ENCODE measurements at places on chromosomes 4 and X.

DNA sequence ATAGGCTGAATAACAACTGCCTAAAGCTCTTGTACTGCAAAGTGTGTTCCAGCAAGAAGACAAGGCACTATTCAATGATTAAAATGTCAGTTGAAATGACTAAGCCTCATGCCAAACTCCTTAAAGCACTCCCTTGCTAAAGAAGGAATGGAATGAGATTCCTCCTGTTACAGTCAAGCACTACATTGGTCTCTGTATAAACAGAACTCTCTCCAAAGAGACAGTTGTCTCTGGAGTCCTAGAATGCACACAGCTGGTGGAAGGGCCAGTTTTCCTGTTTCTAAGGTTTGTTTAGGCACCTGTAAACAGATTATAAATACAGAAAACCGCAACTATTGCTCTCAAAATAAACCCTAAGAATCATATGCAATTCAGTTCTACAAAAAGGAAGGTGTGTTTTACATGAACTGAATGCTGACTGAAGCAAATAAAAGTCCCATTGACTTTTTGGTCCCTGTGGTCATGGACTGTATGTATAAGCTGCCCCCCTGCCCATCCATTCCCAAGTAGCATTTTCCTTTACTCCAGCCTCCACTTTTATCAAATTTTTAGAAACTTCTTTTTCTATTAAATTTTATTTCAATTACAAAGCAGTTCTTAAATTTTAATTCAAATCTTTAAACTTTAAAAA lies 47.0 kb downstream of the FAT1 start:
- no peak for DNase-seq

- no peak for DNase-seq
Observed at GRCh38 chrX:55702671-55703070, 14.9 kb upstream of the RRAGB start.

- DNase-seq, result no peak
Observed at GRCh38 chr4:61517144-61517543, 317.0 kb downstream of the ADGRL3 start.

DNA sequence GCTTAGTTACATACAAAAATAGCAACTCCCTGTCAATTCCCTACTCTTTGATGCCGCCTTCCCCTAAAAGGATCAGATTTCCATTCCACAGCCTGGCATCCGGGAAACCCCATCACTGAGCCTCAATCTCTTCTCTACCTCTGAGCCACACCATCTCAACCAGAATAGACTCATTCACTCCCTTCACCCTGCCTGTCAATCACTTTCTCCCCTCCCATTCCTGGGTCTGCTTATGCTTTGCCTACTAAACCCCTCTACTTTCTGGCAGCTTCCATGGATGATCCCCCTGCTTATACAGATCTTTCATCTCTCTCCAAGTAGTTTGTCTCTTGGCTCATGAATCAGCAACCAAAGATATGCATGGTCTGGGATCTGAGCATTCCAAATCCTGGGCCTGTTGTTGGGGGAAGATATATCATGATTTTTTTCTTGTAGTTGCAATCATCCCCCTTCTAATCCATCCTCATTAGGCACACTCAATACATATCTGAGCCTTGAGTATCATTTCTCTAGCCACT lies 2.6 kb downstream of the AMER1 start:
- DNase-seq, result no peak

GRCh38 chr4:106095408-106095807 lies 200.1 kb downstream of the NPNT start:
- DNase-seq, result no peak

DNA sequence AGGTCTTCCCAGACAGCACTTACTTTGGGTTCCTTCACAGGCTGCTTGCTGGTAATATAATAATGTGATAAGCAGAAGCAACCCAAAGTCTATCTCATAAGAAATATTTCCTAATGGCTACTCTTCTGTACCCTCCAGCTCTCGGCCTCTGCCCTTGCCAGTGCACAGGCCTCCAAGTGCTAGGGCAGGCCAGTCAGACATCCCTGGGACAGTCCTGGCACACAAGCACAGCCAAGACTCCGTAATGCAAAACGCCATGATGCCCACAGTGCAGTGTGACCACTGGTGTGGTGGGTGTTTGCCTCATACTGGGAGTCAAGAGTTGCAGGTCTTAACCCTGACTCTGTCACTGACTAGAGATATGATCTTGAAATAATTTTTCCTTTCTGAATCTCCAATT lies 35.1 kb downstream of the RNF150 start:
- no peak for DNase-seq

- DNase-seq, result no peak
Observed at GRCh38 chr4:48141048-48141447, 7.0 kb upstream of the TXK start.

DNA sequence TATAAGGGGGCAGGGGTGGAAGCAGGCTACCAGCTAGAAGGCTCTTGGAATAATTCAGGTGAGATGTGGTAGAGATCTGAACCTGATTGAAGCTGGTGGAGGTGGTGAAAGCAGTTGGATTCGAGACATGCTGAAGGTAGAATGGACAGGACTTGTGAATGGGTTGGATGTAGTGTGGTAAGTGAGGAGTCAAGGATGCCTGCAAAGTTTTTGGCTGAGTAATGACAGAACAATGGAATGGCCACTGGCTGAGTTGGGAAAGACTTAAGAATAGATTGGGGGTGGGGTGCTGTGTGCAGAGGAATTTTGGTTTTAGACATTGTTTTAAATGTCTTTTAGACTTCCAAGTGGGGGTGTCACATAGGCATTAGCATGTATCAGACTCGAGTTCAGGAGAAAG lies 33.5 kb downstream of the HPF1 start:
- DNase-seq, result no peak

- DNase-seq, result no peak
Observed at GRCh38 chr4:125725957-125726525, 411.3 kb downstream of the FAT4 start.

GRCh38 chr4:177308125-177308524 lies 1.5 kb upstream of the NEIL3 start:
- no peak for DNase-seq

DNA sequence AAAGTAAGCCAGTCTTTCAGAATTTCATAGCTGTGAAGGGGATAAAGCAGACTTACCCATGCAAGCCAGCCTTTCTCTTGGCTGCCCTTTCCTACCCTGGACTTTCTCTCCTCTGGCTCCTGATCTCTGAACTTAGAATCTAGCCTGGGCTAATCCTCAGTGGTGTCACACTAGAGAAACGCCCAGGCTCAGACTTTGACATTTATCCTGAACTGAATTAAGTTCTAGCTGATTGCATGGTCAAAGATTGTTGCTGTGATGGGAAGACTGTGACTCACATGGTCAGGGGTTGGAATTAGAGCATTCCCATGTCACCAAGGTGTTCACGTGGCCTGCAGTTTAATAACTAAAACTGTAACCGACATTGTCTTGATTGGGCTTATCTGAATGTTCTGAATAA lies 469.5 kb upstream of the FAT1 start:
- no peak for DNase-seq

- no peak for DNase-seq
Observed at GRCh38 chr4:6905516-6906445, 3.8 kb upstream of the TBC1D14 start.

DNA sequence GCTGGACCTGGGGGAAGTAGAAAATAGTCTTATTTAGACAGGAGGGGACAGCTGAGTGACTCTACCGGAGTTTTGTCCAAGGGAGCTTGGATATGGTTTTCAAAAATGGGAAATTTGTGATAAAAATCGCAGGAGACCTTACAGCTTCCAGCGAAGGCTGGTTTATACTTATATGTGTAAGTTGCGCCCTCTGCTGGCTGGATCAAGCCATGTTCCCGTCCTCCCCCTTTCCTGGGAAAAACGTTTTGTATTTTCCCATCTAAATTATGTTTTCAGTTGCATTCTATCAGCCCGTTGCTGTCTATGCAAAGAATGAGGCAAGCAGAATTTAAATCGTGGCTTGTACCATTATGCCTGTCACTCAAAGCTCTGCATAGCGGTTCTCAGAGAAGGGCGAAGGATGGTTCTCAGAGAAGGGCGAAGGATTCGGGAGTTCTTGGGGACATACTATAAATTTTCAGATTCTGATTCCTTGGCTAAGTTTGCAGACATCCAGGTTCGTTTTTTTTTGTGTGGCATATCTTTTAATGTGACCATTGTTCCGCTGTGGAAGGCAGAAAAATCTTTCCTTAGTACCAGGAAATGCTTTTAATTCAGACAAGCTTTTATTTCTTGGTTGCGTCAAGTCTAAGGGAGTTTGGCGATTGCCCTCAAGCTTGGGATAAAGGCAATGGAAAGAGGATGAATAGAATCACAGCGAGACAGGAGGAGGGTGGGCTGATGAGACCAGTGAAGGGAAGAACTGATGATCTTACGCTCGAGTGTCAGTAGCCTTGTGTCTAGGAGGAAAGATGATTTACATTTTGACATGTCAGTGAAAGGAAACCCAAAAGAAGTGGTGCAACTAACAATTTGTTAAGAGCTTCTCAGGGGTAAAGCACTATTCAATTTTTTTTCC lies 128.5 kb upstream of the ARX start:
- DNase-seq, result peak; percentile 52

DNA sequence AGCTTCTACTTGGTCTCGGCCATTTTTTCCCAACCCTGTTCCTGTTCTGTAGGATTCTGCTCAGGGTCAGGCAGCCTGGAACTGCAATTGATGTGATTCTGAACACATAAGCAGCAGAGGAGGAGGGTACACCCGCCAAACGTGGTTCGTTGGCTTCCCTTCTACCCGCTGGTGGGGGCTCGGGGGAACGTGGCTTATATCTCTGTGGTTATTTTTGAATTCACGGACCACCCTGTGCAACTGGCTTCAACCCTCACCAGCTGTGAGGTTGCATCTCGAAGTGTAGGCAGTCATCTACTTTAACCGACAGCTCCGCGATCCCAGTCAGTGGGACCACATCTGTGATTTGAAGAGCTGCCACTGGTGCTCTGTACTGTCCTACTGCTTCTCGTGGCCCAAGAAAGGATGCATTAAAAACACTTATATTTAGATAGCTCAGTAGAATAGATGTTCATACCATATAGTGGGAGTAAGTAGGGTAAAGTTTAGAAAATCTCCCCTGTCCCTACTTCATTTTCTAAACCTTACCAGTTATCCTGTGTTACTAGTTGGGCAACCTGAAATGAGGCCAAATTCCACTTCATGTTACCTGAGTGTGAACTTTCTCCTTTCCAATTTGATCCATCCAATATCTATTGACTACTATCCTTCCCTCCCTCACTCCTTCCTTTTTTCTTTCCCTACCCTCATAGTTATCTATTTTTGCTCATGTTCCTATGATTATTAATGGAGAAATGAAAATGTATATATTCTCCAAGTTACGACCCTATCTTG lies 80.4 kb upstream of the BCOR start:
- no peak for DNase-seq

DNA sequence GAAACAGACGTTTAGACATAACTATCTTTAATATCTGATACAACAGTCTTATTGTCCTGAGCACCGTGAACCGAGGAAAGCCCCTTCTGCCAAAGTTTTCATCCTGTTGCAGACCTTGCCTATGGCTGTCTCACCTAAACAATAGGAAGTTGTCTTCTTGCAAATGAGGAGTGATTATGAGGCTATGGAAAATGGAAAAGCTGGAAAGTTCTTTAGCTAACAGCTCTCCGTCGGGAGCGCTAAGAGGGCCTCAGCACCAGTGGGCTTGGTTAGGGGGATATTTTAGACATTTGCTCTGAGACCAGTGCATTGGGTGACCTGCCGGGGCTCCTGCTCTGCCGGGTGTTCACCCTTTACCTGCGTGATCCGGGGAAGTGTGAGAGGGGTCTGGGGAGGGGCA lies 28.4 kb downstream of the TMEM131L start:
- DNase-seq, result no peak

DNA sequence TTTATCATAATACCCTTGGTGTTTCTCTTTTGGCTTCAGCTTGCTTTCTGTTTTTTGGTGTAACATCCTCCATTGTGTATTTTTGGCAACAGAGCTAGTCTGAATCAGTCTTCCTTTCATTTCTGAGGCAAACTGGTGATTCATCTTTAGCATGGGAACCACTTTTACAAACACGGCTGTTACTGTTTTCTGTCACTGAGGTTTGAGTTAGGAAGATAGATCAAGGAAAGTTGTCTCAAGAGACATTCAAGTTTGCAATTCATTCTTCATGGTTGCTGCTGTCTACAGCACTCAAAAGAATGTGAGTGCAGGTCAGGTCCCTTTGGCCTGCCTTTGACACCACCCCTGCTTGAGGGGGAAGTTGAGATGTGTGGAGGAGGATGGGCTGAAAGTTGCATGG lies 36.3 kb downstream of the IL21 start:
- DNase-seq, result no peak

DNA sequence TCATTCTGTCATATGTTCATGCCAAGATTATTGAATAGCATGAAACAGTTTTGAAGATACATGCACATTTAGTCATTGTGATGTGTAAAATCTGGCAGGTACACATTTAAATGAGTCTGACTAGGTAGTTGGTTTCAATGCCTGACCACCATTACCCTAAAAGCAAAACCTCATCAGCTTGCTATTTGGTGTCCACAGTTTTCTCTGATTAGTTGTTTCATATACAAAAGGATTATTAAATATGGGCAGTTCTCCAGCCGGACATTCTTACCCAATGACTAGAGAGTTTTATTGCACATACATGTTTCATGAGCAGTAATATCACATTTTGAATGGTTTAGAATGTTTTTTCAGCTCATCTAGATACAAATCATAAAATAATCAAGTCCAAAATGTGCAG lies 23.7 kb downstream of the DCHS2 start:
- DNase-seq, result no peak

DNA sequence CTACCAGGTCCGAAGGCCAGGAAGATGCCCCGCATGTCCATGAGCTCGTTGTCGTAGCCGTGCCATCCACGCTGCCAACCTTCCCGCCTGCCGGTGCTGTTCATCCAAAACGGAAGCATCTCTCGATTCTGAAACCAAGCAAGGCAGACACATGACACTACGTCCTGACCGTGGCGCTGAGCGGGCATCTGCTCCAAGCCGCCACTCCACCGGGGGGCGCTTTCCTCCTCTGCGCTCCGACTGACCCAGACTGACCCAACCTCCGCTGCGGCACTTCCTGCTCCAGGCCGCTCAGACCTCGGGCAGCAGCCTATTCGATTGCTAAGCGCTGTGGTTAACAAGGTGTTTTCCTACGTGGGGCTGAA lies 120.5 kb downstream of the ENPP6 start:
- DNase-seq, result no peak

- no peak for DNase-seq
Observed at GRCh38 chr4:144579411-144580030, 66.4 kb upstream of the HHIP start.

DNA sequence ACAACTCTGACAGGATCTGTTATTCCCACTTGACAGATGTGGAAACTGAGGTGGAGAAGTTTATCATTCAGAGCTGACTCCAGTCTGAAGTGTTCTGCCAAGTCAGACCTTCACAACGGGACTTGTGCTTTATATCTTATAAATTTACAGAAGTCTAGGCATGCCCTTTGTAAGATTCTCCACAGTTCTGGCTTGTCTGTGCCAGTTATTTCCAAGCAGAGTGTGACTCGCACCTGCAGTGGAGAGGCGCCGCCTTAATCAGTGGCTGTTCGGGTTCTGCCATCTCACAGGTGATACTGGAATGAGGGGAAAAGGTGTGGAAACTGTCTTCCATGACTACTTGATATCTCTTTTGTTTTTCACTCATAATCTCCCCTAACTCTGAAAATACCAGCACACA lies 63.2 kb downstream of the CPEB2 start:
- no peak for DNase-seq

- no peak for DNase-seq
Observed at GRCh38 chrX:69137371-69138117, 27.7 kb downstream of the PJA1 start.
